Stimulated activated CD8-positive, alpha-beta memory T cell treated with anti-CD3 and anti-CD28 coated beads, Interleukin-7, amount 100 ng/mL, for 24 hours (primary cell): ENCODE measurements at places on chromosomes 4 and X.

GRCh38 chr4:172601195-172601594 is 567.4 kb upstream of the GALNT7 start:
- DNase-seq: no peak

DNA sequence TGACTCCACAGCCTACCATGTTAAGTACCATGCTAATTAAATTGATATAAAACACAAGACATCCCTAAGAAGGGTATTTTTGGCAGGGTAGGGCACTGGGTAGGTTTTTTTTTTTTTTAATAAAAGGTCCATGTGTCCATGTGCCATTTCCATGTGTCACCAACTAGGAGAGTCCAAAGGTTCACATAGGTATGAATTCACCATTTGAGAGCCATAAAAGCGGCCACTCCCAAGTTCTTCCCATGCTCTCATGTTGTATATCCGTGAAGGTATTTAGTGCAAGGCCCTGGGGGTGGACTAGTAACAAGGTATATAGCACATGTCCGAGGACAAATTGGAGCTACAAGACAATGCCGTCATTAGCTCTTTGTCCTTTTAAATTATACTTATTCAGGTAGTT is 107.3 kb downstream of the PDE5A start:
- no peak for DNase-seq

GRCh38 chr4:82267506-82267905 is 106.3 kb downstream of the HNRNPD start:
- DNase-seq: no peak

- DNase-seq: no peak
These were observed 2.1 kb downstream of the NSG1 start for GRCh38 chr4:4388836-4389575.

DNA sequence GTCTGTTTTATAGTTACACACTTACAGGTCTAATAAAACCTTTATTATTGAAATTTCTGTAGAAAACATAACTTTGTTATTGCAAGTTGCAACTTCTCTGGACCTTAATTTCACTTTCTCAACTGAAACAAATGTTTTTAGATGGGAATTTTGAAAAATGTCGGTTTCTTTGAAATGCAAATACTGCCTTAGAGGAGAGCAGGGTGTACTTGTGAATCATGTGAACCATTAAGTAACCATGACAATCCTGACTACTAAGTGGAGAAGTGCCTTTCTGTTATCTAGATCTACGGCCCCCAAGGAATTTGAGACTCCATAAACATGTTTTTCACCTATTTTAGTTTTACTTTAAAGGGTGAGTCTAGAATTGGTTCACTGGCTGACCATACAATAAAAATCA is 8.5 kb upstream of the ARMCX2 start:
- no peak for DNase-seq

DNA sequence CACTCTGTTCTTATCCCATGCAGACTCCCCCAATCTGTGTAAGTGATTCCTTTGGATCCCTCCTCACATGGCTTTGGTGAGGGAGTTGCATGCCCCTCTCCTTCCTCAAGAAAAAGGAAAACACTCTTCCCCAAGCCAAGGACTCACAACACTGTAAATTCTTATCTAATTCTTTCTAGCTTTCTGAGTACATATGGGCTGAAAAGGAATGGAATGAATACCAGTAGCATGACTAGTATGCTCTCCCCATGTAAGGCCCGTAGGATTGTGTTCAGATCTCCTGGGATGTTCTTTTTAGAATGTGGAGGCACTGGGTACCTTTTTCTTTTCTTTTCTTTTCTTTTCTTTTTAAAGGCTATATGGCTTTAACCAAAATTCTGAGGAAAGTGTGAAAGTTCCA is 17.0 kb upstream of the MAGED1 start:
- DNase-seq: no peak

DNA sequence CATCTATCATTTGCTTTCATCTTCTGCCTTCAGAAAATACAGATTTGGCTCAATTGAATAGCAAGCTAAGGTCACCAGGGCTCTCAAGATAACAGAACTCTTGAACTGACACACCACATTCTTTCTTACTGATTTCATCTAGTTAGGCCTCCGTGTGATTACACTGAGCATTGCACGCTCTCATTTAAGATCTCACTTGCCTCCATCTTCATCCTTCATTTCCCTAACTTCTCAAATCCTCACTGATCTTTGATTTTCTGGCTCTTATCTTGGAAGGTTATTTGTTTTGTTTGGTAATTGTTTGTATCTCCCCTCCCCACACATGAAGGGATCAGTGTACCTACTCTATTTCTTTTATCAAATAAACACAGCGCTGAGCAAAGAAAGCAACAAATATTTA is 47.7 kb downstream of the MANBA start:
- no peak for DNase-seq

- DNase-seq: no peak
These were observed 6.6 kb upstream of the CLDN24 start for GRCh38 chr4:183328832-183329231.

DNA sequence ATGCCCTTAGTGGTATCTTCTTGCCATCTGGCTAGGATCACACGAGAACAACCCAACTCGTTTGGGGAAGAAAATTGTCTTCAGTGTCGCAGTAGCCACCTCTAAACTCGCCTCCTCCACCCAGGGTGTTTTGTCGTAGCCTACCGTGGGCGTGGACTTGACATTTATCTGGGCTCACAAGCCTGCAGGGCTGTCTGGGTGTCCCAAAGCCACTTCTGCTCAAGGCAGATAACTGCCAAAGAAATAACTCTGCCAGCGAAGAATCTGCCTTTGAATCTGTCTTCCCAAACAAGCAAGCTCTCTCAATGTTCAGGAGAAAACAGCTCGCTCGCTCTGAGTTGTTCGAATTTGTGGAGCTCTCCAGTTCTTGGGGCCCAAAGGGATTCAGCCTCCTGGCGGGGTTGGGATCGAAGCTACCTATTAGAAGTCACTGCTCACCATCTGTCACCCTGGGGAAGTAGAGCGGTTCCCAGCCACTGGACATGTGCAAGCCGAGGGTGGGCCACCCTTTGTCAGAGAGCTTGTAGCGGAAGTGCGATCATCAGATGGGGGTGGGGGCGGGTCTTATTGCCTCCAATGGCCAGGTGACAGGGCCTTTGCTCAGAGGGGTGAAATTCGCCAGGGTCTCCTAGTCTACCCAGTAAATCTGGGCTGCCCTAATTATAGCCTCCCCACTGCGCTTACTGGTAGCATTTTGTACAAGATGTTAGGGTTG is 14.8 kb downstream of the BLOC1S4 start:
- DNase-seq: no peak

DNA sequence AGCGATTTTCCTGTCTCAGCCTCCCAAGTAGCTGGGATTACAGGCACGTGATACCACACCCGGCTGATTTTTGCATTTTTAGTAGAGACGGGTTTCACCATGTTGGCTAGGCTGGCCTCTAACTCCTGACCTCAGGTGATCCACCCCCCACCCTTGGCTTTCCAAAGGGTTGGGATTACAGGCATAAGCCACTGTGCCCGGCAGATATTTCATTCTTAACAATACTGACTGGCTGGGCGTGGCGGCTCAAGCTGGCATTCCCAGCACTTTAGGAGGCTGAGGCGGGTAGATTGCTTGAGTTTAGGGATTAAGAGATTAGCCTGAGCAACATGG is 1.3 kb downstream of the PQBP1 start:
- DNase-seq: no peak

DNA sequence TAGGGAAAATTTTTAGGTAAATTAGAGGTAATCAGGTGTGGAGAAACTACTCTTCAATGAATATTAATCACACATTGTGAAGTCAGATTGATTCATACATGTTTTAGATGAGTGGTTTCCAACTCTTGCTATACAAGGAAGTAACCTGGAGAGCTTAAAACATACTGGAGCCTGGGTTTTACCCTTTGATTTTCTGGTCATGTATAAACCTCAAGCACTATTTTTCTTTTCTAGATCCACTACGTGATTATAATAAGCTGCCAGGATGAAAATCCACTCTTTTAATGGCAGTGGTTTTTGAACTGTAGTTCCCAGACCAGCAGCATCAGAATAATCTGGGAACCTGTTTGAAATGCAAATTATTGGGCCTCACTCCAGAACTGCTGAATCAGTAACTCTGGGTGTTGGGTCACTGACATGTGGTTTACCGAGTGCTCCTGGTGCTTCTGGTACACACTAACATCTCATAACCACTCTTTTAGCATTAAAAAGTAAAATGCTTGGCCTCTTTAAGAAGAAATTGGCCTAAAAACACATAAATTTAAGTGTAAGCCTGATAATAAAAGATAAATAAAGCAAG is 63.4 kb downstream of the DCAF12L1 start:
- DNase-seq: no peak

GRCh38 chrX:43065978-43066377 is 288.0 kb upstream of the PPP1R2C start:
- DNase-seq: no peak

DNA sequence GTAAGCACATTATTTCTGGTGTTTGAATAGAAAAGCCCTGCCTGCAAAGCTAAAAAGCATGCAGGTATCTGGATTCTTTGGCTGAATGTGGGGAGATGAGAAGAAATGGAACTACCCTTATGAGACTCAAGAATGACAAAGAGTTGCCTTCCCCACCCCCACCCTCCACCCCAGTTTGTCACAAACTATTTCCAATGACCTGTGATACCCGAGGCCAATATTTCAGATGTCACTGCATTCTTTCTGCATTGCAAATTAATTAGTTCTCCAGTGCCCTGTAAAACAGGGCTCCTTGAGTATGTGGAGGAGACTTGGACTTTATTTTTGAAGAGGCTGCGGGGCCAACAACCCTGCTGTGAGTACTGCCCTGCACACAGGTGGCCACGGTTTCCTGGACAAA is 116.4 kb downstream of the ZNF827 start:
- DNase-seq: no peak

GRCh38 chr4:177411996-177412395 is 30.2 kb downstream of the AGA start:
- DNase-seq: no peak

DNA sequence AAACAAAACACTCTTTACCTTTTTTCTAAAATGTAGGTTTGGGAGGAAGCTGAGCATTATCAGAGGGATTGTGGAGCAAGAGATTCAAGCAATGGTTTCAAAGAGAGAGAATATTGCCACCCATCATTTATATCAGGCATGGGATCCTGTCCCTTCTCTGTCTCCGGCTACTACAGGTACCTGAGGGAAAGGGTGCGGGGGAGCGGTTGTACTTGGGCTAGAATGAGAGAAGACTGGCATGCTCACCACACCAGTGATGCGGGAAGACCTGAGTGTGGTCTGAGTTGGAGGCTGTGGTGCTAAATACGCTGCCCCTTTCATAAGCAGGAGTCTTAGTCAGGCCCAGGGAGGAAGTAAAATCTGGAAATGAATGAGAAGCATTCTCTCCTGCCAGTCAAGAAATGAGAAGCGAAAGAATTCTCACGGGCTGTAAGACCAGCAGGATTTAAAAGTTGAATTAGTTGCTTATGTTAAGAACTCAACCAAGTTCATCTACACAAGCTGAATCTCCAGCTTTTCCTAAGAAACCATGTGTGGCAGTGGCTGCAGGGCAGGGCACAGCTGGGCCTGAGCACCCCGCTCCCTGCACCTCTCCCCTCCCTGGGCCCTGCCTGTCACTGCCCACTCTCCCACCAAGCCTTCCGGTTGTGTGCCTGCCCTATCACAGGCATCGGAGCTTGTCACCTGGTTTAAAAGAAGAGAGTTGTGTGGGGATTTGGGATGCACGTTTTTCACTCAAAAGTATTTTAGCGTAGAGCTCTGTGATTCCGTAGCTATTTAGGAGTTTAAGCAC is 24.8 kb upstream of the MSANTD1 start:
- no peak for DNase-seq

DNA sequence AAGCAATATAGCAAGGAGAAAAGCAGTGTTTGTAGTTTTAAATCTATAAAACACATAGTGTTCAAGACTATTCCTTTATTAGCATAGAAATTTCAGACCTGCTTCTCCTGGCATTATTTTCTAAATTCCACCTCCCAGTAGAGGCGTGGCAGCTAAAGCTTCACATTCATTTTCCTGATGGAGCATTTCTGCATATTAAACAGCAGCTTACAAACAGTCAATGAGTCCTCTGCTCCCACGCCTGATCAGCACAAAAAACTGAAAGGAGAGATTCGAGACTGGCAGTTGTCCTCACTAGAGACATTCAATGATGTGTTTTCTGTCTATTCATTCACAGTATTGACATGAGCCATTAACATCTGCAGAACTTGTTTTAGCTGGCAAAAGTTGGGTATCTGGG is 61.4 kb downstream of the SHISA3 start:
- DNase-seq: no peak

- DNase-seq: no peak
These were observed 904.1 kb downstream of the RPA4 start for GRCh38 chrX:97787849-97788248.

- DNase-seq: no peak
These were observed 81.4 kb downstream of the CEP44 start for GRCh38 chr4:174365018-174365587.

- no peak for DNase-seq
These were observed 110.8 kb downstream of the SPRY1 start for GRCh38 chr4:123507376-123507775.

DNA sequence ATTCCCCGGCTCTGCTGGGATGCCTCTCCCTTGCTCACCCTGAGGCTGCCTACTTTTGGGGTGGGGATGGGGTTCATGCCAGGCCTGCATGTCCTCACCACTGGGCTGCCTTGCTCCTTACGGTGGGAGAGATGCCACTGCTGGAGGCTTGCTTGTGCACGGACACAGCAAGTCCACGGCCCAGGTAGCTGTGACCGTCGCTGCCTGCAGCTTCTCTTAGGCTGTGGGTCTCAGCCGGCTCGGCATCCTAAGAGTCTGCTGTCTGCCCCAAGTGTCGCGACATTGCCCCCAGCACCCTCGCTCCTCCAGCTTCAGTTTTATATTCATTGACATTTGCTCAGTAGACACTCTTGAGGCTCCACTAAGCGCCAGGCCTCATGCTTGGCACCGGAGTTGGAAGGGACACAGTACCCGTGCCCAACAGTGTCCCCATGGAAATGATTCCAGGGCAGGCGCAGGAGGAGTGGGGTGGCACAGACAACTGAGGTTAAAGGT is 58.3 kb downstream of the TBC1D14 start:
- DNase-seq: no peak

- DNase-seq: no peak
These were observed 35.3 kb downstream of the FAM13A start for GRCh38 chr4:89021684-89022083.

- no peak for DNase-seq
These were observed 18.2 kb upstream of the PLAC1 start for GRCh38 chrX:134676436-134676835.

DNA sequence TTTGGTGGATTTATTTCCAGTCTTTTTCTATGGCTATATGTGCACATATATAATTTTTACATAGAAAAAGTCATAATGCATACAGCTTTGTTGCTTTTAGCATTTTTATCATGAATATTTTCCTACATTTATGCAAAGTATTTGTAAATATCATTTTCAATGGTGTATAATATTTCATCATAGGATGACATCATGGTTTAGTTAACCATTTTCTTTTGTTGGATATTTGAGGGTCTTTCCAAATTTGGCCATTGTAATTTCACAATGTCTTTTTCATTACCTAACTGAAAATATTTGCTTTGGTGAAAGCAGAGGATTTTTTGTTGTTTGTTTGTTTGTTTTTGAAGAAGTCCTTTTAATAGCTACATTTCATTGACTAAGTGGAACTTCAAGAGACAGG is 31.0 kb downstream of the PAK3 start:
- no peak for DNase-seq

GRCh38 chr4:160877087-160877790 is 1286.6 kb downstream of the FSTL5 start:
- DNase-seq: no peak
